ENCODE measurements at places on chromosomes 5 and 9.

DNA sequence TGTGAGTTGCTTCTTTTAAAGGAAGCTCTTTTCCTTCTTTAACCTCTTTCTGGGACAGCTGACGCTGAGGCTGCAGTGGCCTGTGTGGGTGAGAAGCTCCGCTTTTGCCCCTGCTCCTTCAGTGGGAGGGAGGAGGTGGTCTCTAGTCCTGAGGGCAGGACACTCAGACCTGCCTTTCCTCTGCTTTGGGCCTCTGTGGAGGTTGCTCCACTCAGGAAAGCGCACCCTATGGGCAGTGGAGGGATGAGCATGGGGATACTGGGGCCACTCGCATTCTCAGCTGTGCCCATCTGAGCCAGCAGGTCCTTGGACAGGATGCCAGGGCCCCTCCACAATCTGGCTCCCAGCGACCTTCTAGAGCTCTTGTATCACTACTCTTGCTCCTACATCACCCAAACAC, 111.5 kb downstream of the NSG2 start:
- DNase-seq: no peak

GRCh38 chr9:115930472-115930871, 223.1 kb upstream of the PAPPA start:
- no peak for DNase-seq

GRCh38 chr9:134618833-134619447, 22.7 kb upstream of the COL5A1 start:
- DNase-seq: no peak

DNA sequence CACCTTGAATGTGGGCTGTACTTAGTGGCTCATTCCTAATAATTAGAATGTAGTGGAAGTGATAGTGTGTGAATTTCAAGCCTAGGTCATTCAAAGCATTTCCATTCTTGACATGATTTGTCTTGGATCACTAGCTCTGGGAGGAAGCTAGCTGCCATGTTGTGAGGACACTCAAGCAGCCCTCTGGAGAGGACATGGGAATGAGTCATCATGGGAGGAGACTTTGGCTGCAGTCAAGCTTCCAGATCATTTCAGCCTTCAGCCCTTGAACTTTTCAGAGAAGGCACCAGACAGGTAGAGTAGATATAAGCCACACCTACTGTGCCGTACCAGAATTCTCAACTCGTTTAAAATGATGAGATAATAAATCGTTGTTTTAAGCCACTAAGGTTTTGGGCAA, 506.9 kb downstream of the ZNF608 start:
- DNase-seq: no peak

GRCh38 chr5:126718236-126718868, 58.6 kb upstream of the LMNB1 start:
- DNase-seq: no peak

GRCh38 chr5:107616213-107616612, 54.5 kb downstream of the EFNA5 start:
- no peak for DNase-seq

DNA sequence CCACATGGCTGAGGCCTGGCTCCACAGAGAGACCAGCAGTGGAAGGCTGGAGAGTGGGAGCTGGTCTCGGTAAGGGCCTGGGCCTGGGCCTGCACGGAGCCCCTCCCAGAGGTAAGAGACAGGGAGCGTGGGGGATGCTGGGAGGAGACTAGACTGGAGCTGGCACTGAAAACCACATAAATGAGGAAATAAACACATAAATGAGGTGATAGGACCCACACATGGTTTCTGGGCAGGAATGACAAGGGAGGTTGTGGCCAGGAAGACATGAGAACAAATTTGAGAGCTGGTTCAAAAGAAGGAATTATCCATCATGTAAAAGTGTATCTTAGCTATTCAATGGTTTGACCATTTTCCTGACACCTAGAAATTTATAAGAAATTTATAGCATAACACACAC, 451.7 kb upstream of the DAP start:
- no peak for DNase-seq

DNA sequence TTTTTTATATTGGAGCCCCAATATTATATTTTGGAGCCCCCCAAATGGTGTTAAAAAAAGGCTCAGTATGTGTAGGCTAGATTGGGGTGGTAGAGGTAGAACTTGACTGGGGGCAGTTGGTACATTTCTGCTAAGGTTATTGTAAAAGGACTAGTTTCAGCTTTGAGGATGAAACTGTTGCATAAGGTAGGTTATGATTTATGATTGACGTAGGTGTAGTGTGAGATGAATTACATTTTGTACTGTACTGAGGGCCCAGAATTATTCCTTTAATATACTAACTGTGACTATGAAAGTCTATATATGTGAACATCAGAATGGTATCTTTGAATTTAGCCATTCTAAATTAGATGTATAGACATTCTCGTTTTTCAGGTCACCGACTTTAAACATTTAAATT, 3.6 kb downstream of the RIC1 start:
- no peak for DNase-seq

GRCh38 chr9:137619240-137620047, 639 bp downstream of the EHMT1 start:
- DNase-seq: no peak

DNA sequence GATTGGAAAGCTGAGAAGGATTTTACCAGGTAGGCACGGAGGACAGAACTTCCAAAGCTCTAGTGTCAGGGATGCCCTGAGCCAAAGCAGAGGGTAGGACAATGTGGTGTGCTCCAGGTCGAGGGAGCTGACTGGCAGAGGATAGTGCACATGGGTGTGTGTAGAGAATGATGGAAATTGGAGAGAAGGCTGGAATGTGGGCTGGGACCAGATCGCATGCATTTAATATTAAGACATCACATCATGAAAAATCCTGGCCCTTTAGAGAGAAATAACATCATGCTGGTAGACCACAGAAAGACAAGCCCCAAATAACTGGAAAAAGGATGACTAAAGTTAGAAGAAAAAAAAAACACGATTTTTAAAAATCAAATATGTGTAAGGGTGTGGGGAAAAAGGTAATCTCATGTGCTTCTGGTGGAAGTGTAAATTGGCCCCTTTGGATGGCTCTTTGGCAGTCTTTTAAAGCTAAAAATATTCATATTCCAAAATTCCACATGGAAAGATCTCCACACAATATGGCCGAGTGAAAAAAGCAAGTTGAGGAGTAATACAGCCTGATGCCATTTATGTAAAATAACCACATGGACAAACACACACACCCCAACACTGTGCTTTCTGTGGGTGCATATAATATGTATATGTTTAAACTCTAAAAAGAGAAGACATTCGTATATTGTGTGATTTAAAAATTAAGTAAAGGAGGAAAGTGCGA, 67.0 kb upstream of the TGFBR1 start:
- no peak for DNase-seq

DNA sequence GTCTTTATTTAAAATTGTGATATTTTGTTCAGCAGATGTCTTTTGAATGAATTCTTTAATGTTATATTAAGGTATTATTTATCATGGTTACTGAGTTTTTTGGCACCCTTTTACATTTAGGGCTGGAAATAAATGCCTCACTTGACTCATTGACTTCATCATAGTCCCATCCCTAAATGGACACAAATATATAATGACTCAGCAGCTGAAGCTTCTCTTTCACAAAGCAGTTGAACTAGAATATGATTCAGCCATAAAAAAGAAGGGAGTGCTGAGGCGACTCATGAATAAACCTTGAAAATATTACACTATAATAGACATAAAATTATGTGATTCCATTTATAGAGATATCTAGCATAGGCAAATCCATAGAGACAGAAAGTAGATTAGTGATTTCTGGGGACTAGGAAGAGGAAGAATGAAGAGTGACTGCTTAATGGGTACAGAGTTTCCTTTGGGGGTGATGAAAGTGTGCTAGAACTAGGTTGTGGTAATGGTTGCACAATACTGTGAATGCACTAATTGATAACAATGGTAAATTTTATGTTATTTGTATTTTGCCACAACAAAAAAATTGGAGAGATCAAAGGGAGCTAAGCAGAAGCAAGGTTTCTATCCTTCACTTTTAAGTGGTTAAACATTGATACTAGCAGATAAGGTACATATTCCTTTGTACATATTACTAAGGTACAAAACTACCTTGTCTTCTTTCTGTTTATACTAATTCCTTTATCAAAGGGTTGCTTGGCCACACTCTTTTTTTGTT, 449.6 kb downstream of the NTRK2 start:
- no peak for DNase-seq

GRCh38 chr5:133083901-133084300, 32.1 kb downstream of the HSPA4 start:
- no peak for DNase-seq

- no peak for DNase-seq
Observed at GRCh38 chr9:2260417-2261306, 245.5 kb downstream of the SMARCA2 start.

DNA sequence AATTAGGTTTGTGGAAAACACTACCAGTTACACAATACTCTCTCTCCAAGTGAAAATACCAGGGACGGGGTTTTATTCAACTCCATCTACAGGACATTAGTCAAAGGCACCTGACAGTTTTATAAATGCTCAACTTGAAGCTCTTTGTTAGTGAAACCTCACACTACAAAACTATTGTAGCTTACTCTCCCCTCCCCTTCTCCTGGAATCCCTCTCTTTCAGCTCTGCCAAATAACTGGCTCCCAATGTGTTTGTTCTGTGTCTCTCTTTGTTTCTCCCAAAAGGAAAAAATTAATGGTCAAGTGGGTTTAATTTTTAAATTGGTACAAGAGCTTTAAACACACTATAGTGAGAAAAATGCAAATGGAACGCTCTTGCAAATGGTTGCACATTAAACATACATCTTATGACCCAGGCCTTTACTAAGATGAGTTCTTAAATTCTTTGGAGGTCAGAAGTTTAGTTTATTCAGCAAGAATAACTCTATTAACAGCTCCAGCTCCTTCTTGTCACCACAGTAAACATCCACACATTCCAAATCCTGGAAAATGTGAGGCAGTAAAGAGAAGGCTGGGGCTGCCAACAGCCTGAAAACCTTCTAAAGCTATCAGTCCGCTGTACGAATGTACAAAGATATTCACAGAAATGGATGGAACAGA, 48.4 kb downstream of the ZNF608 start:
- no peak for DNase-seq

DNA sequence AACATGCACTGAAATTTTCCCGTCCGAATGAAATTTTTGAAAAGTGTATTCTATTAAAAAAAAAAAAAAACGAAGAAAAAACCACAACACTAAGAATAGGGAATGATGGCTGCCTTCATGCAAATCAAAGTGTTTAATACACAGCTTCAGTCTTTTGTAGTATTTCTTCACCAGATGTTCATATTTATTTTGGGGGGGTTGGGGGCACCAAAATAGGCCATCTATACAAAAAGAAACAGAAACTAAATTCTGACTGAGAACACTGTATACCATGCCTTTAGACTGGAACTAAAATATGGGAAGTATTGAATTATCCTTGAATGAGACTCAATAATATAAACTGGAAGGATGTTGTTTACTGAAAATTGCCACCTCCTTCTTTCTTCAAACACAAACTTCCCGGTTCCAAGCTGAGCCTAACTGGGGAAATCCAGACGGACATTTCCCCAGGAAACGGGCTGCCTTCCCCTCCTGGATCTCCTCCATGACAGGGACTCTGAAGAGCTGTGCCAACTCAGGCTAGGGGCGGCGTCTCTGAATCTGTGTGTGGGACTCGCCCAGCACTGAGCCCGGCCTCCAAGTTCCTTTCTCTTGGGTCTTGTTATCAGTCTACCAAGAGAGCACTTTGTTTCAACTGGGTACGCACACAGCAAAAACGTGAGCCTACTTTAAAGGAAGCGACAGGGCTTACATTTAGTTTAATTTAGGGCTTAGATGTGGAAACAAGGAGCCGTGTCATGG, 511.3 kb upstream of the ADAMTS16 start:
- DNase-seq: no peak

DNA sequence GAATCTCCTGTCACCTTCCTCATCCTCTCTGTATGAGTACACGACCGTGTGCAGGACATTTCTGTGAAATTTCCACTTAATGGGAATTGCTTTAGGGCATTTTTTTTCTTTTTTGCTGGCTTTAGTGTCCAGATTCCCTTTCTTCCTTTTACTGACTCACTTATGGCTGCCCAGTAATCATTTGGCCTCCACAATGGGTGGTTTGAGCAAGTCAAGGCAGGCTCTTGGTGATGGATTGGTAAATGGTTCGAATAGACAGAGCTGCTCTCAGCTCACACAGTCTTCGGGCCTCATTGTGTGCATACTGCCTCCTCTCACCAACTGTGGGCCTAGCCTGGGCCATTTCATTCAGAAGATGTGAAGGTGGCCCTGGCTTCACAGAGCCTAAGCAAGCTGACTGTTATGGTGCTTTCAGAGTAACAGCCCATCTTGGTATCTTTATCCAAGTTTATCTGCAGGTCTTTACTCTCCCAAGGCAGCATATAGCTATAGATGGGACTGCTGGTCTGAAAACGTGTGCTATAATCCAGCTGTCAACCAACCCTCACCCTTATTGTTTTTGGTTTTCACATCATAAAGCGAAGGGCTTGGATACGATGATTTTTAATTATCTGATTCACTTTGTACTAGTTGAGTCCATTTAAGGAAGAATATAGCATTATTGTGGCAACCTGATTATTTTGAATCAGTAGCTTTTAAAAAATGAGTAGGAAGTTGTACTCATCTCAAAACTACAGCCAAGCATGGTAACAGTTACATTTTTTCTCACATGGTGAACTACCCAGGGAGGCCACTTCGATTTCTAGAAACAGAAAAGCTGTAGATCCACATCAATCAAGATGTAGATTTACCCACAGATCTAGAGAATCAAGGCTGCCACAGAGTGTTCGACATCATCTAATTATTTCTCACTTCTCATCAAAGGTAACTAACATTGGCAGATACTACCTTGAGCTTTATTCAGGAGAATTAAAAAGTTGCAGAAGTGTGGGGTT, 50.4 kb upstream of the CKMT2 start:
- DNase-seq: no peak

DNA sequence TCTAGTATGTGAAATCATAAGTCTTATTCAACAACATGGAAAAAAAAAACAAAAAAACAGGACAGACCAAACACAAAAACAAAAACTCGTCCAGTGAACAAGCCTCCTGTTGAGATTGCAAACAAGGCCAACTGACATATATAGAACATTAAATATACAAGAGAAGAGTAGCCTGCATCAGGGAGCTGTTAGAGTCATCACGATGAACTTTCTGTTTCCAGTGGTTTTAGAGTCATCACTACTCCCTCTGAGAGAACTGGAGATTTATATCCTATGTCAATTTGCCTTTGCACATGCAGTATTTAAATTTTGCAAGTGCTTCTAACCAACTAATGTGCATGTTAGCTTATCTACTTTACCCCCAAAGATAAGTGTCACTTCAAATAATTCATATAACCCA, 9.9 kb downstream of the SNCAIP start:
- DNase-seq: no peak

- no peak for DNase-seq
Observed at GRCh38 chr9:74501570-74501969, 4.4 kb downstream of the RORB start.
